Stomach (tissue), 19 donors: ENCODE measurements at places on chromosomes 1 and 21.

GRCh38 chr21:36966066-36966820, at the start of gene HLCS:
Gene HLCS, minus strand, starts transcription at chr21:36966669. Its CDS starts 31 bp downstream, at chr21:36966638.
- peak; percentile 91 for DNase-seq

- no peak for DNase-seq
Measured at GRCh38 chr1:109622895-109623294, 3.3 kb downstream of the AMPD2 start.

GRCh38 chr1:157154940-157155514, 16.8 kb upstream of the ETV3 start:
- peak; percentile 89 for DNase-seq

GRCh38 chr1:241842565-241842964, 5.4 kb upstream of the EXO1 start:
- DNase-seq = no peak

GRCh38 chr1:56417646-56418045, 161.7 kb downstream of the PLPP3 start:
- no peak for DNase-seq

DNA sequence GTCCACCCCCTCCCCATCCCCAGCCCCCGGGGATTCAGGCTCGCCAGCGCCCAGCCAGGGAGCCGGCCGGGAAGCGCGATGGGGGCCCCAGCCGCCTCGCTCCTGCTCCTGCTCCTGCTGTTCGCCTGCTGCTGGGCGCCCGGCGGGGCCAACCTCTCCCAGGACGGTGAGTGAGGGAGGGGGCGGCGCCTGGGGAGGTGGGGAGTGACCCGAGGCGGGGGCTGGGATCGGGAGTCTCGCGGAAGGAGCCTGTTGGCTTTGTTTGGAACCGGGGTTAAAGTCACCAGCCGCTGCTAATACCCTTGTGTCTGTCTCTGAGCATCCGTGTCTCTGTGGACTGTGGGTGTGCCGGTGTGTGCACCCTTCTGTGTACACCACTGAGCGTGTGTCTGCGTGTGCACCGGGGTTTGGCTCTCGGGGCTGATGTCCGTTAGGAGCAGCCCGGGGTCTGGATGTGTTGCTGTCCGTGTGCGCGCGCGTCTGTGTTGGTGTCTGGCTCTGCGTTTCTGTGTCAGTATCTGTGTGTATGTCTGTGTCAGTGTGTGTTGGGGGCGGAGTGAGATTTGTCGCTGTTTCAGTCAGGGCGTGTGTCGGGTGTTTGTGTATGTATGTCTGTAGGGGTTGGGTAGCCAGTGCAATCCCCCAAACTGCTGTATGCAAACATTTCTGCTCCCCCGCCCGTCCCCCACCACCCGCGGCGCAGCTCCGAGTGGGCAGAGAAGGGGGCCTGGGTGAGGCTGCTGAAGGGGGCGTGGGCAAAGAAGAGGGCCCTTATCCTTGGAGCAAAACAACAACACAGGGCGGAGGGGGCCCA, 480 bp downstream of the CADM3 start:
- peak; percentile 49 for DNase-seq

DNA sequence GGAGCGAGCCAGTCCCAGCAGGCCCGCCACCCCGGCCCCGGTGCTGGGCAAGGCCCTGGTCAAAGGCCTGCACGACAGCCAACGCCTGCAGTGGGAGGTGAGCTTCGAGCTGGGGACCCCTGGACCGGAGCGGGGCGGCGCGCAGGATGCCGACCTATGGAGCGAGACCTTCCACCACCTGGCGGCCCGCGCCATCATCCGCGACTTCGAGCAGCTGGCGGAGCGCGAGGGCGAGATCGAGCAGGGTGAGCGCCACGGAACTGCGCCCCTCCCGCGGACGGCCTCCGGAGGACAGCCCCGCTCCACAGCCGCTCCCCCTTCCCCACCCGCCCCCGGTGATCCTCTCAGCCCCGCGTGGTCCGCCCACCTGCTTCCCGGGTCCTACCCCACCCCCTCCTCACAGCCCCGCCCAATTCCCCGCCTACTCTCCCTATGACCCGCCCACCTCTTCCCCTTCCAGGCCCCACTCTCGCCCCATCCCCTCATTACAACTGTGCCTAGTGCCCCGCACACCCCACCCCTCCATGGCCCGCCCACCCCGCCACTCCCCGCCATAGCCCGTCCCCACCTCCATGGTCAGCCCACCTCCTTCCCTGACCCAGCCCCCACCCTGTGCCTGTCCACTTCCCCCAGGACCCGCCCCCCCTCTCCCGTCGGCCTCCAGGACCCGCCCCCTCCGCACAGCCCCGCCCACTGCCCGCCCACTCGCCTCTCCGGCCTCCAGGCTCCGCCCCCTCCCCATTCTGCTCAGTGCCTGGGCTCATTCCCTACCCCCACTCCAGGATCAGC, 52.7 kb downstream of the VWA5B1 start:
- no peak for DNase-seq

DNA sequence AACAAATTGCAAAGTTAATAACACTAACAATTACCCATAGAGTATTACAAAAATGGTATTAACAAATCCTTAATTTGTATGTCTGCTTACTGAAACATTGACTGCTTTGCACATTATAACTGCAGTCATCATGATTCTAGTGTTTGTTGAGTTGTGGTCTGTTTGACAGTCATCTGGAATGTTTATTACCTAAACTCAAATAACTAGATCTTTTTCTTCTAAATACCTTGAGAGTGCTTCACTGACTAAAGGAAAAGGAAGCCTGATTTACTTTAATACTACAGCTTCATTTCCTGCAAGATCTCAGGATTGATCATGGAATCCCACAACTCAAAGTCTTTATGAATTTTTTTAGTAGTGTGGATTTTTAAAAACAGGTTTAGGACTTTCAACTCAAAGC, 70.0 kb downstream of the HMCN1 start:
- DNase-seq = no peak

- DNase-seq = no peak
Measured at GRCh38 chr1:78665809-78666208, 16.2 kb downstream of the IFI44 start.

DNA sequence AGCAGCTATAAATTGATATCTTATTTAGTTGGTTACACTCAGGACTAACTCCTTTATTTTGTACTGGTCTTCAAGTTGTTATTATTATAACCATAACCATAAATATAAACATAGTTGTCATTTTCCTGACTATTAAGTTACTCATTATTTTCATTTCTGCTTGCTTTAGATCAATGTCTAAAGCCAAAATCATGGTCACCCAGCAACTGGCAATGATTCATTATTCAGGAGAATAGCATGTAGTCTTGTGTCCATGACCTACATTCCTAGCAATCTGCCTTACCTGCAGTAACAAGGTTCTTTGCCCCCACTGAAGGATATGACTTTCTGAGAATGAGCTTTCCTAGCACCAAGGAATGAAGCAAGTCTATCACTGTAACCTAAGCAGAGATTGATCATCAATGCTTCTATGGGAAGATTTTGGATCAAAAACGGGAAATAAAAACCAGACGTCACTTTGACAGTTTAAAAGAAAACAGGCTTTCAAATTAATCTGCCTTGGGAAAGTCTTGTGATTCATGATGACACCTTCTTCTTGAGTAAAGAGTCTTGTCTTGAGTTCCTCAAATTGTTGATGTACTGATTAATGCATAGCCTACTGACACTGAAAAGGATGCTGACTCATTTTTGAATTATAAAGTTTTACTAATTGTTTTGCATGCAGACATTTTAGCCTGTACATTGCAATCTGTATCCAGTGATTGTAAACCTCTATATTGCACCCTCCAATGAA, 203.3 kb upstream of the IVNS1ABP start:
- no peak for DNase-seq

- no peak for DNase-seq
Measured at GRCh38 chr21:46323227-46323709, 402 bp downstream of the C21orf58 start.

GRCh38 chr1:58818075-58818474, 34.2 kb upstream of the JUN start:
- DNase-seq = peak; percentile 29

DNA sequence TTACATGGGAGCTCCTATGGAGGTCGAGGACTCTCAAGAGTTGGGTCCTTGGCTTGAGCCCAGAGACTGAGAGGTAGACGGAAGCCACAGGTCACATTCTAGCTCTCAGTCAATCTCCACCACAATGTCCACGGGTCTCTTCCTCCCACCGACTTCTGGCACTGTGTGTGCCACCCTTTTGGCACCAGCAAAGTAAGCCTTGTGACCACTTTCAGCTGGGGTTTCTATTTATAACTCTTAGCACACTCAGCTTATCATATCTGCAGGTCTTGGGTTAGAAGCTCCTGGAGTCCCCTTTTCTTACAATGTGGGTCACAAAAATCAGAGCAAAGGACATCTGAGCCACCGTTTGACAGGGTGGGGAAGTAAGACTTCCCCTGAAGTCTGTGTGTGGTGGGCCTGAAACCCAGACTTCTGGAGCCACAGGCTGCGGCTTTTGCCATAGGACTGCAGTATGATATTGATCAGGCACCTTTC, 28.3 kb downstream of the NCMAP start:
- DNase-seq = peak; percentile 58

- DNase-seq = no peak
Measured at GRCh38 chr21:39061766-39062165, 121.5 kb downstream of the PSMG1 start.

DNA sequence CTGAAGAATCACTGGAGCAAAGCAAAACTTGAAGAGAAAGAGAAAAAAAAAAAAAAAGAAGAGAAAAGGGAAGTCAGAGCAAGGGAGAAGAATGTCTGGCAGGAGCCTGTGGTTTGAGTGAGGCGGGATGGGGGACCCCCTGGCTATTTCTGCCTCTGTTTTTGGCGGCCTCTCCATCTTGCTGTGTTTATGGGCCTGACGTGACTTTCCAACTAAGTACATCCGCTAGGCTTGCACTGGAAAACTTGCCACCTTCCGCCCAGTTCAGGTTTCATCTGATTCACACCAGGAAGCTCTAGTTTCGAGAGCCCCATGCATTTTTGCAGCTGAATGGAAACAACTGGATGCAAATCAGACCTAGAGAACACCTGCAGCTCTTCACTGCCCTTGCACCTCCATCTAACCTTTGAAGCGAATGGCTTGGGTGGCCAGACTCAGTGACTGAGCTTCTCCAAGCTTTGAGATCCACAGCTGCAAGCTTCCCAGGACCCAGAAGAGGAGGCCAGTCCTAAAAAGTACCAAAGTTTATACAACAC, 28.0 kb downstream of the TBX15 start:
- DNase-seq = no peak

DNA sequence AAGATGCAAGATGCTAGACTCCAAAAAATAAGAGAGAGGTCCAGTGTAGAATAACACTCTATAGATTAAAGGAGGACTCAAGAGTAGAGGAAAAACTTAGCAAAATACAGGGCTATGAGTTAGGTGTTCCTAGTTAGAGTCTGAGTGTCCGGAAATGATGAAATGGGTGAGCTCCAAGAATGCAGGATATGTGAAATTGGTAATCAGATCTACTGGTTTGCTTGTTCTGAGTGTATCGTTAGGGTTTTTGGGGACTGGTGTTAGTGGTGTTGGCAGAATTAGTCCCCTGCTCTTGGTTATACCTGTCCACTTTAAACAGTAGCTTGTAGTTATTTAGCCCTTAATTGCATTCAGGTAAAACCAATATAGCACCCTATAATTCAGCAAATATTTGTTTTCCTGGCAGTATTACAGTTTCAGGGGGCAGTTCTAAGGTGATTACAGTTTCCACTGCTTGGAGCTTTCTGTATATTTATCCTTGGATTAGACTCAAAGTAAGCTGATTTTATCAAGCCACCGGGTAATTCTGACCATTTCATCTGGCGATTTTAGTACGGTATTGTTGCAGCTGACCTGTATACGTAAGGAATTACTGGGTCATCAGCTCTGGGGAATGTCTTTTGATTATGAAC, 332.7 kb downstream of the CHRM3 start:
- DNase-seq = no peak

- DNase-seq = no peak
Measured at GRCh38 chr21:34546542-34546941, 34.5 kb upstream of the KCNE1 start.

GRCh38 chr1:33327587-33328325, 6.9 kb upstream of the A3GALT2 start:
- DNase-seq = no peak

- no peak for DNase-seq
Measured at GRCh38 chr1:44604157-44604955, 69.9 kb downstream of the TMEM53 start.

GRCh38 chr1:80825067-80825466, 975.7 kb upstream of the ADGRL2 start:
- DNase-seq = no peak

- DNase-seq = peak; percentile 82
Measured at GRCh38 chr1:220121791-220122530, 28.0 kb downstream of the IARS2 start.

- DNase-seq = no peak
Measured at GRCh38 chr1:112675728-112676381, 1.4 kb downstream of the MOV10 start.

DNA sequence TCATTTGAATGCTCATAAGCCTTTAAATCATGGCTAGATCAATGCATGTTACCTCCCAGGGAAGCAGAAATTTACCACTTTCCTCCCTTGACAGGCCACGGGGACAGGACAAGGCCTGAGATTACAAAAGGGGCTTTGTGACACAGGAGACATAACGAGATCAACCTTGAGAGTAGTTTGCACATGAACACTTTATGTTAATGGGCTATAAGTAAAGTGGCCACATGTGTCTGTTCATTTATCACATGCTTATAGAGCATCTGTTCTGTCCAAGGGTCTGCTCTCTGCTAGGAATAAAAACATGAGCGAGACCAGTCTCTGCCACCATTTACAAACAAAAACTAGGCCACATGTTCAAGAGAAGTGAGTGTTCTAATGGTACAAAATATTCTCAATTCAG, 144.1 kb upstream of the C8B start:
- no peak for DNase-seq

DNA sequence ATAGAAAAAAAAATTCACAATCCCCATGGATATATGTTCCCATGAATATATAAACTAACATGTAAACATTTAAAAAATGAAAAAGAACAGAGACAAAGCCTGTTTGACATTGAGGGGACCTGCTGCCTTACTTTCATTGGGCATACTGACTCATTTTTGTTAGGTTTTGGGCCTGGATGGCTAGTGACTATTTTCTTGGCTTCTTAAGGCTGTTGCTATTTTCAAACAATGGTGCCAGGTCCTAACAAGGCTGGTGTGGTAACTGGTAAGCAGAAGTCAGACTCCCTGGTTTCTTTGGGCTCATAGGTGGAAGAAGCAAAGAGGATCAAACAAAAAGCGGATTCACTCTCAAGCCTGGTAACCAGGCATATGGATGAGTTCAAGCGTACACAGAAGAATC, 51.0 kb downstream of the LAMC2 start:
- DNase-seq = no peak

- peak; percentile 50 for DNase-seq
Measured at GRCh38 chr1:234771642-234772344, 161.8 kb upstream of the IRF2BP2 start.

DNA sequence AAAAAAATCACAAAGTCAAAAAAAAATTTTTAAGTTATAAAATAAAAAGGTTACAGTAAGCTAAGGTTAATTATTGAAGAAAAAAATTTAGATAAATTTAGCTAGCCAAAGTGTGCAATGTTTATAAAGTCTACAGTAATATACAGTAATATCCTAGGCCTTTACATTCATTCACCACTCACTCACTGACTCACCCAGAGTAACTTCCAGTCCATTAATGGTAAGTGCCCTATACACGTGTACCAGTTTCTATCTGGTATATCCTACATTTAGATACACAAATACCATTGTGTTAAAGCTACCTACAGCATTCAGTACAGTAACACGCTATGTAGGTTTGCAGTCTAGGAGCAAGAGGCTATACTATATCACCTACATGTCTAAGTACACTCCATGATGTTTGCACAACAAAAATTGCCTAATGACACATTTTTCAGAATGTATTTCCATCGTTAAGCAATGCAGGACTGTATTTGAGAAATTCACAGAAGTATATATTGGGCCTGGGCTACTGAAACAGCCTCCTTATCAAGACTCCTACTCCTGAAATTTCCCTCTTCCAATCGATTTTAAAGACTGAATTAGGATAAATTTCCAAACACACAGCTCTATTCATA, 155.1 kb downstream of the COP1 start:
- DNase-seq = no peak
